Ascending aorta (tissue), 2 donors: ENCODE measurements at places on chromosomes 4 and X. TPM values are rescaled to one million over a fixed set of nuclear protein-coding genes. Genes with fewer than 3 reads are reported as not detected.

XAGE1A gene
- total RNA-seq: not detected

AWAT2 gene
- not detected for total RNA-seq

RS1 gene
- not detected for total RNA-seq

ABLIM2 gene
- 30.8 TPM for total RNA-seq

AGA gene
- total RNA-seq: 4.5 TPM

FOXP3 gene
- not detected for total RNA-seq
